NCI-H345 (cell line): ENCODE measurements at places on chromosomes 6 and 20.

- no peak for DNase-seq
Measured at GRCh38 chr6:148414836-148415235, 72.2 kb downstream of the SASH1 start.

- DNase-seq: peak; percentile 70
Measured at GRCh38 chr6:18206591-18206990, 51.4 kb downstream of the KDM1B start.

DNA sequence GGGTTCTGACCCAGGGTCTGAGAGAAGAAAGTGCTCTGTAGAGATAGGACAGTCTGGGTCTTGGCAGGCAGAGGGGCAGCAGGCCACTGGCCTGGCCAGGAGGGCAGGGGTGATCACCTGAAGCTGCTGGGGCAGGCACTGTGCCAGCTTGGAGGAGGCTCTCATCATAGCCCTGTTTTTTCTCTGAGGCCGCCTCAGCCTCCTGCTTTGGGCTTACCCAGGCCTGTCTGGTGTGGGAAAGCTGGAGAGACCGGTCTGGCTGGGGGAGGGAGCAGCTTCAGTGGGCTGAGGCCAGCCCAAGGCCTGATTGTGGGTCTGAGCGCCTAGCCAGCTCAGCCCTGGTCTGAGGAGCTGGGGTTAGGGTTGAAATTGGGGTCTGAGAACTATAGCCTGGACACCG lies 3.9 kb downstream of the LPIN3 start:
- DNase-seq: no peak

- DNase-seq: no peak
Measured at GRCh38 chr6:12751694-12752325, 35.2 kb downstream of the PHACTR1 start.

DNA sequence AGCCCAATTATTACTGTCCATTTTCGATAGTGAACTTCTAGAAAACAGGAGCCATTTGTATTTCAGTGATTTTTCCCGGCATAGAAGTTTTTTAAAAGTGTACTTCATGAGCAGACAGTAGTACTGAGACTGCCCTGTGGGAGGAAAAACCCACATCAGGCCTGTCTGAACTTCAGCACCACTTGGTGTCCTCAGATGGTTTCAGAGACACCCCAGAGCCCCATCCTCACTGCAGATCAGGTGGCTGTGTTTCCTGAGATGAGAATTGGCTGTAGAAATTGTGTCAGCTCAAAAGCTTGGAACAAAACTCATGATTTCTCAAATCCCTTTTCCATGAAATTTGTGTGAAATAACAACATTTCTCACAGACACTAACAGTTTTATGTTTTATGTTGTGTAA lies 110.0 kb upstream of the RIN2 start:
- no peak for DNase-seq

DNA sequence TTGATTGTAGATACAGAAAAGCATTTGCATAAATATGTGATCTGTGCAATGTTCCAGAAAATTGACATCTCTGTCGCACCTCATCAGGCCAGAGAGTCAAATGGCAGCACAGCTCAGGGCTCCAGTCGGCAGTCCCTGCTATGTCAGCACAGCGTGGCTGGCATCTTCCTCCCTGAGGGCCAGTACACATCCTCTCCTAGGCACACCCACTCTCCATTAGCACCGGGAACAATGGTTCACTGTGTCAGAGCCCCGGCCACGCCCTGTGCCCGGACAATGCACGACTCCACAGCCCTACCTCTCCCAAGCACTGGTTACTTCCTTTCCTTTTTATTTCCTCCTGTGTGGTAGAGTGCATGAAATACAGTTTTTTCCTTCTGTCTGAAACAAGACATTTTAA lies 114.9 kb downstream of the FOXC1 start:
- DNase-seq: peak; percentile 45

GRCh38 chr6:170165085-170165470 lies 125.8 kb downstream of the DLL1 start:
- DNase-seq: no peak

GRCh38 chr6:88403486-88403885 lies 237.3 kb upstream of the CNR1 start:
- no peak for DNase-seq

GRCh38 chr20:15251171-15251570 lies 913.8 kb upstream of the FLRT3 start:
- DNase-seq: no peak

- no peak for DNase-seq
Measured at GRCh38 chr6:159056003-159056402, 11.2 kb upstream of the TAGAP start.

DNA sequence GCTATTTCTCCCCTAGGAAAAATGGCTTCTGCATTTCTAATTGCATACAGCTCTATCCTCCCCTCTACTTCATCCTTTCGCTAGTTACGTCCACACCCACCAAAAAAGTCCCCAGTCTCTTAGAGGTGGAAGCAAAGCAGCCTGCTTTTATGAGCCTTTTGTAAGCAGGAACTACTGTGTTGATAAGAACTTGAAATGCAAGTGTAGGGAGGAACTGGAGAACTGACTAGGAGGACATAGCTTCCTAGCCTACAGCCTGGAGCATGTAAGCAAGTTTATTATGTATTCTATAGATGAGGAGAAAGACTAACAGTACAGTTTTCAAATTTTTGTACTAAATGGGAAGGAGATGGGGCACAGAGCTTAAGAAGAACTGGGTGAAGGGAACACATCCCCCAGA lies 10.3 kb downstream of the ARHGAP18 start:
- no peak for DNase-seq

- no peak for DNase-seq
Measured at GRCh38 chr6:156630613-156631302, 146.4 kb upstream of the ARID1B start.

- DNase-seq: no peak
Measured at GRCh38 chr20:3237958-3238615, 903 bp downstream of the SLC4A11 start.

DNA sequence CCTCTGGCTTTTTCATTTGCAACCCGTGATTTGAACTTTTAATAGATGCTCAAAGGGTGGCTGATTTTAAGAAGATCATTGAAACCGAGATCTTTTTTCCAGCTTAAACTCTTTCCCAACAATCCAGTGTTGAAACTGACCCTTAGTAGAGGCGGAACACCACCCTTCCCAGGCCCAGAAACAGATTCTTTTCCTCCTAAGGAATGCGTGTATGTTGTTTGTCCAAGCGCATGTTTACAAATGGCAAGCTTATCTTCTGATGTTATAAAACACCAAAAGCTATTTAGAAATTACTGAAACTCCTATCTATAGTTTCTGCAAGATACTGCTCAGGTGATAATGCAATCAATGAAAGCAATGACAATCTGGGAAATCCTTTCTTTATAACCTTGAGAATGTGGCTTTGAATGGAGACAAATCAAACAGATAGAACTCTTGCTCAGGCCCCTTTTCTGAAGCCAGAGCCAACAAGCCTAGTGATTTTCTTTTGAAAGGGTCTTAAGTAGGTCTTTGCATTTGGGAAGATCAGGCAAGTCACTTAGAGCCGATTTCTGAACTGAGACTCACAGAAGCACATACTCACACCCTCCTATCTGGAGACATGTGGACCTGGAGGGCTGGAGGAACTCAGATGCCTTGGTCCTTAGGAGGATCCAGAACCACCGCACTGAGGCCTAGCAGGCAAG lies 9.1 kb downstream of the BANF2 start:
- no peak for DNase-seq

DNA sequence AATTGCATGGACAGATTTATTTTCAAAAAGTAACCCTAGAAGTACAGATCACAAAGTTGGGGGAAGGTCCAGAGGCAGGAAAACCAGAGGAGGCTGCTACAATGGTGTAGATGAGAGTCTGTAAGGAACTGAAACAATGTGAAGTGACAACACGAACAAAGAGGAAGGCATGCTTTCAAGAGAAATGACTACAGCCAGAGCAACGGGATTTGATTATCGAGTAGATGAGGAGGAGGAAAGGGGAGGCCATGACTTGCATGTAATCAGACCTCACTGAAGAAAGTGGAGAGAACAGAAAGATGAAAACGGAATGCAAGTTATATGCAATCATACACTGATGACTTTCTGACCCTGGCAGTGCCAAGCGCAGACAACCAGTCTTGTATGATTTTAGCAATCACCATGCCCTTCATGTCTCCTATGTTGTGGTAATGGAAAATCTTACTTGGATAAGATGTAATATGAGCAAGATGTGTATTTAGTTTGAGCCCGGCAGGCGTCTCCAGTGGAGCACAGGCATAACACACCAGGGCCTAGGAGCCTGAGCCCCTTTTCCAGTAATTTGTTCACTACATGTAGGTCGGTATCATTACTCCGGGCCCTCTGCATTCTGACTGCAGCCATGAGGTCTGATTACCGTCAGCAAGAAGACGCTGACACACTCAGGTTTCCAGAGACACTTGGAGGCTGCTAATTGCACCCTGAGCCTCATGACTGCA lies 34.0 kb upstream of the FAM83C start:
- no peak for DNase-seq

DNA sequence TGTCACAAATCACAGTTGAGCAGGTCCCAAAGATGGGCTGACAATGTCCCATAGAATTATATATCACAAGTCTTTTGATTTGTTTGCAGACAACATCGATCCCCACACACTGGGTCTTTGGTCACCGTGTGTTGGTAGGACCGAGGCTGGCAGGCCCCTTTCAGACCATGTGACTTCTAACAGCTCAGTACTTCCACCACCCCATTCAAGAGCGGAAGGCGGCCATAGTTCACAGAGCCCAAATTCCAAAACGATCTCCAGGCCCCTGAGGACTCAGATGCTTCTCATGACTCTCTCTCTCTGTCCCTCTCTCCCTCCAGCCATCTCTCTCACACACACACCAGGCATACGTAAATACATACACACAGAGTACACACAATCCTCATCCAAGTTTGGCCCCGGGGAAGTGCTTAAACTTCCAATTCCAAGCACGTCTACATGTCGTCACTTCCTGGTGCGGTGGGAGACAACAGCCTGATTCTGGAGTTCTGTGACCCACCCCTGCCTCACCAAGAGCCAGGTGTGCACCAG lies 155.9 kb upstream of the INSM1 start:
- DNase-seq: peak; percentile 93

- no peak for DNase-seq
Measured at GRCh38 chr6:153662982-153663381, 376.1 kb upstream of the OPRM1 start.

DNA sequence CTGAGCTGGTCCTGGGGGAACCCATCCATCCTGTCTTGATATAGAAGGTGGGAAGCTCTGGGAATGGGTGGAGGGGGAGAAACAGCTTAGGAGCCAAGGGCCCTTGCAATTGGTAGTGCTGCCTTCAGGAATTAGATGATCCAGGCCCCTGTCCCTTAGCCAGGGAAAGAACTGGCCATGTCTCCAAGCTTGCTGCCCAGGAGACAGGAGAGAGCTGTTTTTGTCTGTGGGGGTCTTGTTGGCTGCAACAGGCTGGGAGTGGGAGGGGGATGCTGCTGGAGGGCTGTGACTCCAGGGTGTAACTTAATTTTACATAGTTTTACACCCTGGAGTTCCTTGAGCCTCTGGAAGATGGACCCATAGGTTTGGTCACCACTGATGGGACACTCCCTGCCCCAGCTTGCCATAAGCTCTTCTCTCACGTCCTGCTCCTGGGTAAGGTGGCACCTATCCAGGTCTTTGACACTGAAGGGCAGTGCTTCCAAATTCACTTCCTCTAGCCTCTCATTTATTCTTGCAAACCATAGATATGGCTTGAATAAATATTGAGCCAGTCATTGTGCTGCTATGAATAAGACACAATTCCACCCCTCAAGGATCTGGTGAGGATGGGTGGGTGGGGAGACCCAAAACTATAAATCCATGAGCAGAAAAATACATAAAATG lies 16.8 kb downstream of the VEGFA start:
- no peak for DNase-seq

DNA sequence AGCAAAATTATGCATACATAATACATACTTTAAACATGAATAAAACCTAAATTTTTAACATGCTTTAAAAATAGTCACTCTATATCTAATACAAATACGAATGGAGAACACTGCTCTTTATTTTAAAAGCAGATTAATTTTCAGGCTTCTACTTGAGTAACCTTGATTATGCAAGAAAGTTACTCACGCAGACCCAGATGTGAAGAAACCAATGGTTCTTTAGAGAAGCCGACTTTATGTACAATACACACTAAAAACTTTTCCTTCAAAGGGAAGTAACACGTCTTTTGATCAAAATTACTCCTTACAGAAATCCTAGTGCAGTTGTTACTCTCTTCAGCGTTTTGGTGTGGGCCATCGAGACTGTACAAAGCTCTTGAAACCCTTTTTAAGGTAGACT lies 136.9 kb upstream of the SLC22A16 start:
- DNase-seq: no peak

DNA sequence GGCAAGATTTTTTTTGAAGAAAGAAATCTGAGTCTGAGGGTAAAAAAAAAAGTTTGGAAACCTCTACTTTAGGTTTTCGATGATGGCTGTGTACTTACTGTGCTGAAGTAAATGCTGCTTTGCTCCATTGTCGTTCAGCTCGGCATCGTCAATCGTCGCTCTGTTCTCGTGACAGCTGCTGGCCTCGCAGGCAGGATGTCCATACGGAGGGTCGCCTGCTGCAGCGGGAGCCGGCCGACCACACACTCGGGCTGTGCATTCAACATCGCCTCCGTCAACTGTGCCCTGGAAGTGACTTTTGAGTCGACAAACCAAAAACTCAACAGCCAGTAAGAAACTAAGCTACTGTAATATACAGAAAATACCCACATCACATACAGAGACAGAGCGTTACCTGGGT lies 53.1 kb upstream of the SMOC2 start:
- DNase-seq: no peak

GRCh38 chr6:129865013-129865412 lies 3.9 kb upstream of the TMEM244 start:
- DNase-seq: no peak

DNA sequence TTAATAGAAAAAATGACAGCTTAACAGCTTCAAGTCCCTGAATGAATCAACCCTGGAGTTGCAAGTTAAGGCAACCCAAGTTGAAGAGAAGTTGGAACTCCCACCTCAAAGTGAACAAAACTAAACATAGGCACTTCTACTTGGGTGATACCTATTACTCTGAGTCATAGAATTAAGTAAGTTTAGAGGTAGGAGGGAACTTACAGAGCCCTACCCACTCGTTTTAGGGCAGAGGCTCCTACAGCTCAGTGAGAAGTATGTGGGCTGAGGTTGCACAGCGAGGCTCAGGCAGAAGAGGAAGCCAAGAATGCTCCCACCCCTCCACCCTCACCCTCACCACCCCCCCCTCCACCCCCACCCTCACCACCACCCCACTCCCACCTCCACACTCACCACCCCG lies 42.2 kb downstream of the NFATC2 start:
- no peak for DNase-seq

GRCh38 chr20:53512076-53512475 lies 81.6 kb downstream of the ZNF217 start:
- no peak for DNase-seq

GRCh38 chr20:52847731-52848359 lies 124.3 kb upstream of the TSHZ2 start:
- peak; percentile 20 for DNase-seq

- DNase-seq: no peak
Measured at GRCh38 chr6:97712751-97713150, 429.7 kb upstream of the MMS22L start.

- DNase-seq: no peak
Measured at GRCh38 chr6:138477913-138478539, 21.3 kb downstream of the NHSL1 start.
